GM23248 (cell line): ENCODE measurements at places on chromosomes 12 and 14. TPM values are rescaled to one million over a fixed set of nuclear protein-coding genes. Genes with fewer than 3 reads are reported as not detected.
A peak's percentile ranks its signal among the peaks of the same experiment; 100 is the strongest.

- DNase-seq = peak; percentile 61
Observed at GRCh38 chr12:50024805-50025186, 498 bp downstream of the RACGAP1 start.

CLEC1B gene
- polyA plus RNA-seq = not detected in 2 replicates

- no peak for DNase-seq
Observed at GRCh38 chr14:78746086-78746595, 576.0 kb downstream of the NRXN3 start.

DNA sequence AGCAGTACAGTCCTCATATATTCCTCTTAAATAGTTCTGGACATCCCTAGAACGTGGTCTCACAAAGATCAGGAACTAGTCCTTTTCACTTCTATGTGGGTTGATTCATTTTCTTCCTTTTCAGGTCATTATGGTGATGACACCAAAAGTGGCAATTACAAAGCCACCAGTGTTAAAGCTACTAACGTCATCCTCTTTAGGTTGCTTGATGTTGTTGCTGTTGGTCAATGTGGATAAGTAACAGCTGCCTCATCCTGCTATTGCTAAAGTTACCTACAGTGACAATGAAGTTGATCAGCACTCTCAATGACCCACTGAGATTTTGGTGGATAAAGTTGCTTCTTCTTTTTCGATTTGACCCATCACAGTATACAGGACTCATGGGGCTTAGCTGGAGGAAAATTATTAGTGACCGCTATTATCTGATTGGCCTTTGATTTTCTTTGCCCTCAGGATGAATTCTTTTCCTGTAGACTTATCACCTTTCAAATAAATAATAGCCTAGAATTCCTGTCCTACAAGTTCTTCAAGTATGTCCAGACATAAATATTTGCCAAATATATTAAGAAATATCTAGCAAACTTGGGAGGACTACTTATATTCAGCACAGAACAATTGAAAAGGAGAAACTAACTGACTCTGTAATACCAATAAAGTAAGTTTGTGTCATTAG lies 54.0 kb upstream of the ATP2B1 start:
- no peak for DNase-seq

SERPINA12 gene
- not detected in 2 replicates for polyA plus RNA-seq

ASB2 gene
- 0.06 and 0.18 TPM in 2 replicates for polyA plus RNA-seq

GRCh38 chr12:98772818-98773217 lies 127.7 kb downstream of the APAF1 start:
- no peak for DNase-seq

GRCh38 chr14:68598621-68599447 lies 194.0 kb downstream of the ZFP36L1 start:
- peak; percentile 79 for DNase-seq

GRCh38 chr12:15679151-15679550 lies 110.0 kb downstream of the EPS8 start:
- peak; percentile 65 for DNase-seq

P2RX2 gene
- polyA plus RNA-seq = not detected in 2 replicates

GRCh38 chr14:19729359-19729758 lies 14.0 kb upstream of the OR4Q3 start:
- DNase-seq = no peak

GRCh38 chr14:63432228-63432627 lies 110.9 kb downstream of the PPP2R5E start:
- DNase-seq = no peak

DNA sequence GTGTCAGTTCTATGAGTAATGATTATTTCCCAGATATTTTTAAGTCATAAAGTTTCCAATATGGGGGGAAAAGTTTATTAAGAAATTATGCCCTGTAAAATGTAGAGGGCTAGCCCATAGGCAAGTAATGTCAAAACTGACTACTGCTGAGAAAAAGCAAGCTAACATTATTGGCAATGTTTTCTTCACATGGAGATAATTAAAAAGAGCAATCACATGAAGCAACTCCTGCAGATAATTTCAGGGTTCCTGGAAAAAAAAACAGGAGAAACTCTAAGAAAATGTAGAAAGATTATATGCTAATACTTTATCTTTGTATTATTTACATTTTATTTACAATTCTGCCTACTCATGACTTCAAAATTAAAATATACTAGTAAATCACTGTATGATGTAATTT lies 39.8 kb downstream of the PPP1R12A start:
- peak; percentile 41 for DNase-seq

DNA sequence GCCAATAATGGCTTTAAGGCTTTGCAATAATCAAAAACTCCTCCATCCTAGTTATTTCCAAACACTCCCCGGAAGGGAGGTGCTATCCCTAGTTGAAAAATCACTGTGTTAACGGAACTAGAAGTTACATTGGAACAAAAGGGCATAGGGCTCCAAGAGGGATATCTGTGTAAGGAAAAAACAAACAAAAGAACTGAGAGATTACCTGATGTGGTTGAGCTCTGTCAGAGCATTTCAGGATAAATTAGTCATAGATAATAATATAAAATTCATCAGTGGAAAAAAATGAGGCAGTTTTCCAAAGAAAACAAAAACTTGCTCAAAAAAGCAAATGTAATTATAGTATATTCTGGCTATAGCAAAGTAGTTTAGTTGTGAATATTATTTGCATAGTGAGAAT lies 27.4 kb upstream of the PAPLN start:
- DNase-seq = peak; percentile 35

GRCh38 chr12:442235-442884 lies 17.4 kb upstream of the B4GALNT3 start:
- peak; percentile 62 for DNase-seq

DNA sequence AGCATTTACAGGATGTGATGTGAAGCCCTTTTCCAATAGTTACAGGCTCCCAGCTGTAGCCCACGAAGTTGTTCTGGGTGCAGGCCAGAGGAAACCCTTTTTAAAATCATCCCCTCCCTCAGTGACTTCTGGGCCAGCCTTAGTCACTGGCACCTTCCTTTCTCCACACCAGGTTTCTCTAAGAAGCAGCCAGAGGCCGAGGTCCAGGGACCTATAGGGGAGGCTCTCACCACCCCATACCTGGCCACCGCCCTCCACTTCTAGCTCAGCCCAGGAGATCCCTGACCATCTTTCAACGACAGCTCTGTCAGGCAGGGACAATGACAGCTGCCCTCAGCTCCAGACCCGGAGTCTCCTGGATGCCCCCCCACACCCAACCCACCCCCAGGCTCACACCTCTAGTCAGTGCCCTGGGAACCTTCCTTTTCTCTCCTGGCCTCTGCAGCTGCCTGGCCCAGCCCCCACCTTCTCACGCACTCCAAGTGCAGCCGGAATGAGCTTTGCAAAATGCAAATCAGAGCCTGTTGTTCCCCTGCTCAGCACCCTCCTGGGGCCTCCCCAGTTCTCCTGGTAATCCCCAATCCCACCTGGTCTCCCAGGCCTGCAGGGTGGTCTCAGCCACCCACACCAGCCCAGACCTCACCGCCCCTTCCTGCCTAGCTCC lies 46.7 kb downstream of the TESC start:
- no peak for DNase-seq

DNA sequence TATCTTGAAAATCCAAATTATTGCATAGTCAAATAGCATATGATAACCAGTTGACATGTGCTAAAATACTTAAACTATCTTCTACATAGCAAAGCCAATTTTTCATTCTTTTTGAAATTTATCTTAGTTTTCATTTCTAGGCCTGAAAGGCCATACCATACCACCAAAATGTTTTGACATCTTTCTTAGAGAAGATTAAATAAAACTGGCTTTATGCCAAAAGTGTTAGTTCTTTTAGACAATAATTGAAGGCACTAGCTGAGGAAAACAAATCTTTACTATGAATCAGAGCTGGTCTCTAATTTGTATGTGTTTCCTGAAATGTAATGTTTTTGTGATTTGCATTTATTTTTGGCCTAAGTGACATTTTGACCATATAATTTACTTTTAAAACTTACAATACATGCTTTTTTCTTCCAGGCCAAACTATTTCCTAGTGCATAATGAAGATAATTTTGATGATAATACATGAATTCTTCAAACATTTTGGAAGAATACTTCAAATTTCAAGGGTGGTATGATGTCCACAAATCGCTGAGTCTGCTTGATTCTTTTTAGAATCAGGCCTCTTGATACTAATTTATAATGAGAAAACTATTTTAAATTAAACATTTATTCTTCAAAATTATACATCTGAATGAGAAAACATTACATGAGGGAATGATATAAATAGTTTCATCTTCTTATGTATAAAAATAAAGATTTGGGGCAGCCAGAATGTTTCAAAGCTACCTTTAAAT lies 6.5 kb upstream of the KCNMB4 start:
- peak; percentile 4 for DNase-seq

- DNase-seq = peak; percentile 62
Observed at GRCh38 chr12:62537551-62537950, 70.9 kb downstream of the MON2 start.

EML5 gene
- 0.25 TPM in 1 of 2 replicates, not detected in the other for polyA plus RNA-seq

- DNase-seq = no peak
Observed at GRCh38 chr12:45833401-45833800, 103.9 kb downstream of the ARID2 start.

- DNase-seq = peak; percentile 0
Observed at GRCh38 chr12:126182619-126183236, 1117.5 kb downstream of the AACS start.

DNA sequence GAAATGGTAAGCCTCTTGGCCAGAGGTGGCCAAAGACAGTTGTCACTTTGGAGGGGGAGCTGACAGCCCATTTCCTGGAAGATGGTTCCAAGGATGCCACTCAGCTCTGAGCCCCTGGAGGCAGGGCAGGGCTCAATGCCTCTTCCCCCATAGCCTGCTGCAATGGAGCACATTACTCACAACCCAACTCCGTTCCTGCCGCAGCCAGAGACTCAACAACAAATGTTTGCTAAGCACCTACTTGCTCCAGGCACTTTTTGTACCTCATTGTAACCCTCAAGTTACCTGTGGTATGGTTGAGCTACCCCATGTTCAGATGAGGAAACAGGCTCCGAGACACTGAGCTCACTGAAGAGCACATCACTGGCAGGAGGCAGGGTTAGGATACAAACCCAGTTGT lies 19.5 kb downstream of the IRF2BPL start:
- no peak for DNase-seq

ARMH4 gene
- 6.5 and 8.7 TPM in 2 replicates for polyA plus RNA-seq

DNA sequence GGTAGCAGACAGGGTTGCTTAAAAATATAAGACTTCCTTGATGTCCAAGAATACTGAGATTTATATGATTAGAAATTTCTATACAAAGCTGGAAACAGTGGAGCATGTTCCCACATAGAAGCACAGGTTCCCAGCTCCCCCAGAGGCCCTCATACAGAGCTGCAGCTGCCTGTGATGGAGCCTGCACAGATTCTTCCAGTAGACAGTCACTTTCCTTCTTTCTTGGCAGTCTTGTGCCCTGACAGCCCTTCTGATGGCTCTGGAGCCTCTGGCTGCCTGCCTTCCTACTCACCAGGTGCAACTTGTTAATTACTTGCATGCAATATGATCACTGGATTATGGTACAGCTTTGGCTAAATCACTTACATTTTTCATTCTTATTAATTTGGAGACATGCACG lies 44.4 kb downstream of the BICD1 start:
- DNase-seq = peak; percentile 9

DNA sequence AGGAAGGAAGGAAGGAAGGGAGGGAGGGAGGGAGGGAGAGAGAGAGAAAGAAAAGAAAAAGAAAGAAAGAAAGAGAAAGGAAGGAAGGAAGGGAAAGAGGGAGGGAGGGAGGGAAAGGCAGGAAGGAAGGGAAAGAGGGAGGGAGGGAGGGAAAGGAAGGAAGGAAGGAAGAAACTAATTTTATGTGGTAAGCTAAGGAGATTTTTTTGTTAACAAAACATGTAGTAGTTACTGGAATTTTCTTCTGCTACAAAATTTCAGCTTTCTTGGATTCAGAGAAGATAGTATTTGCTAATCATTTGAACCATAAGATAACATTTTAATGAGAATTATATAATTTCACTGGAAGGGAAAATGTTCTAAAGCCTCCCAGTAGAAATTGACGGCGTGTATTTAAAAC lies 437.8 kb upstream of the DCN start:
- DNase-seq = no peak

ST8SIA1 gene
- 0.15 TPM in 1 of 2 replicates, not detected in the other for polyA plus RNA-seq

- peak; percentile 16 for DNase-seq
Observed at GRCh38 chr12:25347716-25348592, 97.2 kb upstream of the KRAS start.

- DNase-seq = no peak
Observed at GRCh38 chr12:25372002-25372401, 121.3 kb upstream of the KRAS start.

DNA sequence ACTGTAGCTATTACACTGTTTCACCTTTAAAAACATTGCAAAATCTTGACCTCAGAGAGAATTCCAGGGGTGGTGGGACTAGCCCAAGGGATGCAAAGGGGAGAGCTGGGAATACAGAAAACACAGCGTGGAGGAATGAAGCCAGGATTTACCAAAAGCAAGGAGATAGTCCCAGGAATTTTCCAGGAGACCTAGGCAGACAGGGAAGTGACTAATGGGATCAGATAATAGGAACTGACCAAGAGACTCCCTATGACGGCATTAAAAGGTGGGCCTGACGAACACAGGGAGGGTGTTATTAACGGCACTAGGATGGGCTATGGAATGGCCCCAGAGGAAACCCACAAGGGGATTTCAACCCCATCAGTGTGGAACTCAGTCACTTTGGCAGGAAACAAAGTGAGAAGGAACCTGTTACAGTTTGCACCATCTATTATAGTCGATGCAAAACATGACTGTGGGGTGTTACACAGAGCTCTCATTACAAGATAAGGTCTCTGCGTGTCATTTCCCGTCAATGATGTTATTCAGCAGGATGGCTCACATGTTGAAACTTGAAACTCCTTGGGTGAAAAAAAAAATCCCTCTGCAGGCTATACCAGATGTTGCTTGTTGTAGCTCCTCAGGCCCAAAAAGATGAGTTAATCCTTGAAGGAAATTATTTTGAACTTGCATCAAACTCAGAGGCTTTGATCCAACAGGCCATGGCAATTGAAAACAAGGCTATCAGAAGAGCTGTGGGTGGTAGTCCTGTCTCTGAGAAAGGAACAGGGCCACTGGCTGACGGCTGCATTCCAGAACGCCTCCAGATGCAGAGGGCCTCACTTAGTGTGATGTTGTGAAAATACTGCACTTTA lies 58.7 kb downstream of the DRAM1 start:
- peak; percentile 97 for DNase-seq

GRCh38 chr12:117875744-117876435 lies 92.9 kb downstream of the KSR2 start:
- peak; percentile 35 for DNase-seq

- DNase-seq = no peak
Observed at GRCh38 chr14:71331403-71331802, 424.1 kb downstream of the PCNX1 start.

DNA sequence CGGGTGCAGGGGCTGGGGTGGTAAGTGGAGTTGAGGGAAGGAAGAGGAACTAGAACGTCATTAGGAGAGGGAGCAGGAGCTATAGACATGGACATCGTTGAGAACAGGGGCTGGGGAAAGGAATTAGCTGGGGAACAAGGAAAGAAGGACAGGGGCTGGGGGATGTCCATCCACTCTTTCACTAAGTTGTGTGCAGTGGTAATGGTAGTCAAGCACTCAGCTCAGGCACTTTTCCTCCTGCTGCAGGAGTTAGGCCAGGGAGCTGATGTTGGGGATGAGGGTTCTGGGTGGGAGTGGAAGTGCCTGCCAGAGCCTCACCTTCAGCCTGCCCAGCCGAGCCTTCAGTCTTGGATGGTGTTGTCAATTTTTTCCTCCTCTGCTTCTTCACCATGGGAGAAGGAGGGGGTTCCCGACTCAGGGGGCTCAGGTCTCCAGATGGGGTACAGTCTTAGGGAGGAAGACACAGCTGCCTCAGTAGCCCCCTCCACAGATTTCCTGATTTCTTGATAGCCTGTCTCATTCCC lies 9.2 kb downstream of the AGAP2 start:
- no peak for DNase-seq
